Activated naive CD4-positive, alpha-beta T cell treated with anti-CD3 and anti-CD28 coated beads, Interleukin-2, amount 50 U/mL, for 16 hours (primary cell): ENCODE measurements at places on chromosomes 7 and 10.

GRCh38 chr10:20954519-20954918, 57.4 kb upstream of the NEBL start:
- no peak for DNase-seq

- no peak for DNase-seq
Observed at GRCh38 chr10:93072225-93072712, 1.4 kb upstream of the CYP26A1 start.

DNA sequence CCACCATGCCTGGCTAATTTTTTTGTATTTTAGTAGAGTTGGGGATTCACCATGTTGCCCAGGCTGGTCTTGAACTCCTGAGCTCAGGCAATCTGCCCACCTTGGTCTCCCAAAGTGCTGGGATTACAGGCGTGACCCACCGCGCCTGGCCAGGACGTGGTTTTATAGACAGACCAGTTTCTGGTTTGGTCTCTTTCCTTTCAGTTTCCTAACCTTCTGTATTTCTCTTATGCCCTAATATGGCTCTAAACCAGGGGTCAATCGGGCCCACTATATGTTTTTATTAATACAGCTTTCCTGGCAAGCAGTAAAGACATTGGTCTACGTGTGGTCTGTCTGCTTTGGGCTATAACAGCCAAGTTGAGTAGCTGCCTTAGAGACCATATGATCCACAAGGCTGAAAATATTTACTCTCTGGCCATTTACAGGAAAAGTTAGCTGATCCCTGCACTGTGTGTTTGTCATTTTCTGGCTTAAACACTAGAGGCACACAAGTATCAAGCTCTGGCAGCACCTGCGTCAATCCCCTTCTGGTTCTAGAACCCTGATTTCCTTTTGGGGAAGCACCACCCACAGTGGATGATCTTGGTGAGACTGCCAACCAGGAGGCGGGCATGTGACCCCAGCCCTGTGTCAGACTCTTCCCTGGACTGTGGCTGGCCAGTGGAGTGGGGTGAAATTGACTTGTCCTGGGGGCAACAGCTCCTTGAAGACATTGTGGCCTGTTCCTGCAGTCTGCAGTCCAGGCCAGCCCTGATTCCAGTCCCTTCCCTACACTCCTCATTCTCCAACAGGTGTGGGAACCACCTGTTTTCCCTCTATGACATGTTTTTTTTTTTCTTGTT, 497.2 kb downstream of the PLXNA4 start:
- no peak for DNase-seq

- DNase-seq, result no peak
Observed at GRCh38 chr7:147429961-147430360, 1160.6 kb upstream of the C7orf33 start.

DNA sequence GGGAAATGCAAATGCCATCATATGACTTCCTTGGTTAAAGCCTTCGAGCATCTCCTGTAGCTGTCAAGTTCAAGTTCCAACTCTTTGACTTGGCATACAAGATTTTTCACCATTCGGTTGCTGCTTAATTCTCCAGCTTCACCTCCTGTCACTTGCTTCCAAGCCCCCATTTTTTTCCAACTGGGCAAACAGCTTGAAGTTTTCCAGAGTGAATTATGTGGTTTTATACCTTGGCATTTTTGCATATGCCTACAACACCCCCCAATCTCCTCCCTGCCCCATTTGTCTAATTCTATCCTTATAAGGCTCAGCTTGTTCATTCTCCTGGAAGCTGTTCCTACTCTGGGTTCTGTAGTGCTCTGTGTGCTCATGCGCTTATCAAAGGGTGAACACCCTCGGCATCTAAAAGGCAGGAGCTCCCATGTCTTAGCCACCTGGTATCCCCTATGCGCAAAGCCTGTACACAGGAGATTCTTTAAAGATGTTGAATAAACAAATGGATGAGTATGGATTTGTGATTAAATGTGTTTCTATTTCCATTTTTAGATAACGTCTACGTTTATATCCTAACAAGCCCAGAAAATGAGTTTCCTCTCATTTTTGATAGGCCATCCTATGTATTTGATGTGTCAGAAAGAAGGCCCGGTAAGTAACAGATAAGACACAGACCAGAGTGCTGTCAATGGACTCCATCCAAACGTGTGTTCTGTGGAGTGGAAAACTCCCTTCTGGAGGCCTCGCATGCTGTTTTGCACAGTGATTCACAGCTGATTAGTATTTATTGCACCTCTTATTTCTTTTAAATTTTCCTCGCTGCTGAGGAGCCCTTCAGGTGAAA, 52.5 kb downstream of the CDHR3 start:
- no peak for DNase-seq

DNA sequence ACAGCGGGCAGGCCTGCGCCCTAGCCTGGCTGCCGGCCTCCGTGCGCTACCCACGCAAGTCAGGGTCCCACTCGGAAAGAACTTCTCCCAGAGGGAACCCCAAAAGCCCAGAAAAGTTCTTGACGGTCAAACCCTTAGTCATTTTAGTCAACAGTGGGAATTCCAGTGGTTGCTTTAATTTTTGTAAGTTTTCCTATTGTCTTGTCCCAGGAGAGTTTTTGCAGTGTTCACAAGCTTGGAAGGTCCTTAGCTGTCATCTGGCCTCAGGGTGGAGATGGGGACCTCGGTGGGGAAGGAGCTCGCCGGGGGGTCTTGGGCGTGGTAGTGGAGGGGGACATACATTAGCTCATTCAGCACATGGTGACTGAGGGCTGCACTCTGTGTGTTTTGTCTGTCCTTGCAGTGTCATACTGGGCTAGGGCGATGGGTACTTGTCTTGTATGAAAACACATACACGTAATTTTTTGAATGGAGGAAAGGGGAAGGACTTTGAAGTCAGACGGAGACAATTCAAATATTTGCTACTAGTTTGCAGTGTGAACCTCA, 736 bp downstream of the MINDY4 start:
- no peak for DNase-seq

DNA sequence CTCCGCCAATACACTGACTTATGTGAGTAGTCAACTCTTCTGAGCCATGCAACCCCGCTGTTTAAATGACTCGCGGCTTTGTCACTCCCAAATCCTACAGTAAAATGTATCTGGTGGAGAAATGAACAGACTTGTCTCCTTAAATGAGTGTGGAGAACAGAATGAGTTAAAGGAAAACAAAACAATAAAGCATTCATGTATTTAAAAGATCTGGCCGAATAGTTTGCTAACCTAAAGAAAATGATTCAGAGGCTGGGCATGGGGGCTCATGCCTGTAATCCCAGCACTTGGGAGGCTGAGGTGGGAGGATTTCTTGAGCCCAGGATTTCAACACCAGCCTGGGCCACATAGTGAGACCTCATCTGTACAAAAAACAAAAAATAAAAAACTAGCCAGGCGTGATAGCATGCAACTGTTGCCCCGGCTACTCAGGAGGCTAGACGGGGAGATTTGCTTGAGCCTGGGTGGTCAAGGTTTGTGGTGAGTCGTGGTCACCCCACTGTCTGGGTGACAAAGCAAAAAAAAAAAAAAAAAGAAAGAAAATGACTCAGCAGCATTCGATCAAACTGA, 86.5 kb upstream of the PFKP start:
- DNase-seq, result no peak

- no peak for DNase-seq
Observed at GRCh38 chr10:4215963-4216575, 431.1 kb upstream of the KLF6 start.

- no peak for DNase-seq
Observed at GRCh38 chr10:22672319-22673090, 41.9 kb downstream of the PIP4K2A start.

DNA sequence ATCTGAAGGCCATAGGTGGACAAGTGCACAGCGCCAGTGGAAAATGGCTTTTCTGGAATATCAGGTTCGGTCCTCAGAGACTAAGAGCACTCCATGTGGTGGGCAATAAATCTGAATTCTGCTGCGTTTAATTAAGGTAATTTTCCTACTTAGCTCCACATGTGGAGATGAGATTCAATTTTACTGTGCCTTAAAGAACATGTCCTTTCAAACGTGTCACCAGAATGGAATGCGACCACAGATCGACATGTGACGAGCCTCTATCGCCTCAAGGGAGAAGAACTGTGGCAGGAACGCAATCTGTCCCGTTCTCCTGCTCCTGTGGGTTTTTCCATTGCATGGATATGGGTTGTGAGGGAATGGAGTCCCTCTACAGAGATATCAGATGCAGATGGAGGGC, 205.3 kb upstream of the ZNF32 start:
- DNase-seq, result no peak

GRCh38 chr10:86168256-86168655, 198.3 kb downstream of the GRID1 start:
- no peak for DNase-seq

DNA sequence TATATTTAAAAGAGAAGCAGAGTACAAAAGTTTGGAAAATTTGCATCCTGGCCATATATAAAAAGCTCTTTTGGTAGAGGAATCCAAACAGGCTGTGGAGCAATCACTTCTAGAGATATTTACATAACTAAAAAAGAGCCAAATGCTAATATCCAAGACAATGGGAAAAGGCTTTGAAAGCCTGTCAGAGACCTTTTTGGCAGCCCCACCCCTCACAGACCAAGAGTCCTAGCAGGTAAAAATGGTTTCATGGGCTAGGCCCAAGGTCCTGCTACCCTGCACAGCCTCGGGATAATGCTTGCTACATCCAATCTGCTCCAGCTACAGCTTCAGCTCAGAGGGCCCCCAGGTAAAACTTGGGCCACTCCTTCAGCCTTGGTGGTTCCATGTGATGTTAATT, 430.2 kb upstream of the KCND2 start:
- no peak for DNase-seq

DNA sequence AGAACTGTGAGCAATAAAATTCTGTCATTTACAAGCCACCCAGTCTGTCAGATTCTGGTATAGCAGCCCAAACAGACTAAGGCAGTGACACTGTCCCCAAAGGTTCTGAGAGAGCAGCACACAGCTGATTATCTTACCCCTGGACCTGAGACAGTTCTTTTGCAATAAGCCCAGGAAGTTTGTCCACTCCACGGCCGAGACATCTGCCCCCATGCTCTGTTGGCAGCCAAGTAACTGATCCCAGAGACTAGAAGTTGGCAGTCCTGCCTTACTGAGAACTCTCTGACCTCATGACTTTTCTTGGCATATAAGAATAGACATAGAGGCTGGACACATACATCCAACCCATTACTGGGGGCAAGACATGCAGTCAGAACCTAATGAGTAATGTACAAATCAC, 243.0 kb upstream of the GRB10 start:
- no peak for DNase-seq

DNA sequence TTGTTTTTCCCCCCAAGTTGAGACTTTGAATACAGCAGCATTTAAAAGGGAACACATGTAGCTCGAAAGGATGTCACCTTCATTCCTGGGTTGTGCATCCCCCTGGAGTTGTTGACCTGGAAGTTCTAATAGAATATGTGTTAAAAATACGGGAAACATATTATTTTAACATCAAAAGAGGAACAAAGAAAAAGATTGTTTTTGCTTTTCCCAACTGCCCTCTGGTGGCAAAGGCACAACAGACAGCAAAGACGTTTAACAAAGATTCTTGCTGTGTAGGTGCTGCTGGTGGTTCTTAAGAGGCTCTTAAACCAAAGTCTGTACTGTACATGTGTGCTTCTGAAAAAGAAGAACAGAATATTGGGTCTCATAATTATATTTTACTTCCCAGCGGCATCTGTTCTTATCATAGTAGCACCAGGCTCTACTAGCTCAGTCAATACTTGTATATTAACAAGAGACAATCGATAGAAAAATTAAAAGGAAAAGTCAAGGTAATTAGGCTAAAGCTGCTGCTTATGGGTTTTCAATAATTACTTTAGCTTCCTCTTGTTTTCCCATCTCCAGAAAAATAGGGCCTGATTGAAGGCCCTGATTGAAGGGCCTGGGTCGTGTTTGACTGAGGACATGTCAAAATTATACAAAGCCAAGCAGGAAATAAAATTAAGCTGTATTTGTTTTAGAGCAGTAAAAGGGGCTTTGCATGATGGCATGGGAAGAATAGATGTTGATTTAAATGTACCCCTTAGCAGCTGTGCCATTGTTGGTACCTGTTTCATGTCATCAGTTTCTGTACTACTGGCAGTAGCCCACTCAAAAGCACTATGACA, 384.2 kb upstream of the LRGUK start:
- DNase-seq, result no peak

GRCh38 chr10:117830205-117830604, 216.5 kb downstream of the RAB11FIP2 start:
- DNase-seq, result no peak

DNA sequence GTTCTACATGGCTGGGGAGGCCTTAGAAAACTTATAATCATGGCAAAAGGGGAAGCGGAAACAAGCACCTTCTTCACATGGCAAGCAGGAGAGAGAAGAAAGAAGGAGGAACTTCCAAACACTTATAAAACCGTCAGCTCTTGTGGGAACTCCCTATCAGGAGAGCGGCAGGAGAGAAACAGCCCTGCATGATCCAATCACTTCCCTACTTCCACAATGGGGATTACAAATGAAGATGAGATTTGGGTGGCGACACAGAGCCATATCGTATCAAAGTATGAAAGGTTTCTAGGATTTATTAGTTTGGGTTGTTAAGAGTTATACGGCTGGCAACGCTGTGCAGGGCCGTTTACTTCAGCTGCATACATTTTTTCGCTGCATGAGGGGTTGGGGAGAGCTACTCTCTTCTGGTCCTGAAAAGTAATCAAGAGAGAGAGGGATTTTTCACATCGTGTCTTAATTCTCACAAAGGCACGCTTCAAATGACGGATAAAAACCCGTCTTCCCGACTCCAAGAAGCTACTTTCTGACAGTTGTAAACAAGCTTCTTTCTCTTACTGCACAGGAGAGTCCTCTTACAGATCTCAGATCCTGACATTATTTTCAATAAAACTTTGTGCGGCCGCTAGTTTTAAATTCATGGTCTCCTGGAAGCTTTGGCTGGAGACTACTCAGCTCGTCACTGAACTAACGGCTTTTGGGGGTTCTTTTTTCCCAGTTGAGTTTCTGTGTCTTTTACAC, 751 bp upstream of the GTPBP10 start:
- DNase-seq, result no peak

DNA sequence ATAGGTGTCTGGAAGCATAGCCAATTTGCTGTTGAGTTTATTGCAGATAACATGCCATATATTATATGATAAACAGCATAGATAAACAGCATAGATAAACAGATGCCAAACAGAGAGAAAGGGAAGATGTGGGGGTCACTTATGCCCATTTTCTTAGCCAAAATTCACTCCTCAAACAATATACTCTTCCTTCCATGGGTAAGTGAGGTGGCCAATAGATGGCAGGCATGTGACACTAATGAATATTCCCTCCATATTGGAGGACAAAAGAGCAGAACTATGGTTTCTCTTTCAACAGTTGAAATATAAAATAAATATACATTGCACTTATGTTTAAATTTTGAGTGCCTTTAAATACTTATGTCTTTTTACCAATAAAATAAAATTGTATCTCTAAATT, 1212.8 kb downstream of the REEP3 start:
- no peak for DNase-seq

- no peak for DNase-seq
Observed at GRCh38 chr10:78513330-78513729, 479.7 kb downstream of the RPS24 start.

- no peak for DNase-seq
Observed at GRCh38 chr7:134324107-134324506, 7.4 kb upstream of the SLC35B4 start.
